ENCODE measurements at places on chromosomes 2 and 18.

DNA sequence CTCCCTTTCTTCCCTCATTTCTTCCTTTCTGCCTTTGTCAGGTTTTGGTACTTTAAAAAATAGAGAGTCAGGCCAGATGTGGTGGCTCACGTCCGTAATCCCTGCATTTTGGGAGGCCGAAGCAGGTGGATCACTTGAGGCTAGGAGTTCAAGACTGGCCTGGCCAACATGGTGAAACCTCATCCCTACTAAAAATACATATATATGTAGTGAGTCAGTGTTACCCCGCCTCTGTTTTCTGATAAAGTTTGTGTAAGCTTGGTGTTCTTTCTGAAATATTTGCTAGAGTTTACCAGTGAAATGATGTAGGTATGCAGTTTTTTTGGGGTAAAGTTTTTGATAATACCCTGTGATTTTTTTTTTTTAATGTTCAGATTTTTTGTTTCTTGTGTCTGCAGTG lies 58.8 kb downstream of the DGKD start:
- no peak for DNase-seq

DNA sequence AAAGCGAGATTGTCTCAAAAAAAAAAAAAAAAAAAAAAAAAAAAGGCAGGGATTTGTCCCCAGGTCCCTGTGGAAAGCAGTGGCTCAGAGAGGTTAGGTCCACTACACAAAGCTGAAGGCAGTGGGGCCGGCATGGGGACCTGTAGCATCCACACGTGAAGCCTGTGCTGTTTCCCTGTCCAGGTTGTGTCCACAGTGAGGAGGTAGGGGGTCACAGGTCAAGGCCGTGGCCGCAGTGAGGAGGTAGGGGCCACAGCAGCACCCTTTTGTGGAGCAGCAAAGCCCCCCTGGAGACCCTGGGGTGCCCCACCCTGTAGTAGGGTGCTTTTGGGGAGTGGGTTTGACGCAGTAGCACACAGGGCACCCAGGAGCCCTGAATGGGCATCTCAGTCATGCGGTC lies 14.0 kb downstream of the TMEM177 start:
- DNase-seq: no peak

DNA sequence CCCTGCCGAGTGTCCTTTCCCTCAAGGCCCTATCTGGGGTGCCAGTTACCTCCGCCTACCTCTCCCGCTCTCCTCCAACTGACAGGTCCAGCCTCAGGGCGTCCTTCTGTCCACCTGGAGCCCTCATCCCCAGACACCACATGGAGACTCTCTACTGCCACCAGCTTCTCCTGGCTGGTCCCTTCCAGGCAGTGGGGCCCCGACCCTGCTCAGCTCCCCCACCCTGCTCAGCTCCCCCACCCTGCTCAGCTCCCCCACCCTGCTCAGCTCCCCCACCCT lies 74.0 kb upstream of the ODC1 start:
- no peak for DNase-seq

DNA sequence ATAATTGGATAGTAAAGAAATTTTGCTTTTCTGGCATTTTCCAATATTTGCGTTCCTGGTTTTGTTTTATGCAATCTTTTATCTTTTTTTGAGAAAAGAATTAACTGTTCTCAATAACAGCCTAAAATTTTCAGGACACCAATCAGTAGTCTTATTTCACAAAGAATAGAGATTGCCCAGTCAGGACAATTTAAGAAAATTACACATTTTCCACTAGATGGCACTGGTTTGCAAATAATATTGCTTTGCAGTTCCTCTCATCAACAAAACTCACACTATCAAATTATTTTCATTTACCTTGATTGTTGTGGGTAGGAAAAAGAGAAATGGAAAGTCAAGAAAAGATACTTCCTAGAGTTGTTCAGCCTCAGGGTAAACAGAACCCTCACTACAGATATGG lies 2.4 kb upstream of the RBM45 start:
- peak; percentile 15 for DNase-seq

GRCh38 chr2:7745369-7745768 lies 828.2 kb downstream of the RNF144A start:
- DNase-seq: no peak

GRCh38 chr18:35470435-35470834 lies 27.3 kb downstream of the INO80C start:
- no peak for DNase-seq

DNA sequence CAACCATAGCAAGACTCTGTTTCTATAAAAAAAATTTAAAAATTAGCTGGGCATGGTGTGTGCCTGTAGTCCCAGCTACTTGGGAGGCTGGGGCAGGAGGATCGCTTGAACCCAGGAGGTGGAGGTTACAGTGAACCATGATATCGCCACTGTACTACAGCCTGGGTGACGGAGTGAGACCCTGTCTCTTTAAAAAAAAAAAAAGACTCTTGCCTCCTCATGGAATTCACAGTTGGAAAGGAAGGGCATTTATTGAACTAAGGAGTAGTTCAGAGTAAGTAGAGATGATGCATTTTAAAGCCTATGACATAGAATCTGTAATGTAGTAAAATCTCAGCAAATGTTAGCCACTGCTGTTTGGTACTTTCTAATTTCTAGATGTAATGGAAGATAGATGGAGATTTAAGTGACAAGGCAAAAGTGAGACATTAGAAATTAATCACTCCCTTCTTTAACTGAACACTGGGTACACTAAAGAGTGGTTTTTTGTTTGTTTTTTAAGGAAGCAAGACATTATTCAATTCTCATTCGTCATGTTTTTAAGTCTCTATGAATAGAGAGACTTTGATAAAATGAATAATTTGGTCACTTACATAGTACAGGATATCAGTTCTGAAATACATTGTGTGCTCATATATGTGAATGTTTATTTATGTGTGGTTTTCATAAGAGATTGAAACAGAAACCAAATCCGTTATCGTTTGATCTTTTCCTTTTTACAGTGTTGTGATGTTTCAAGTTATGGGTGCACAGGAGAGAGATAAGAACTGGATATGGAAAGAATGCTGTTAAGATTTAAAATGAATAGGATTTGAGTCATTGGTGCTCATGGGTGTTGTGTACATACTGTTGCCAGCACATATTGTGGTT lies 186.1 kb upstream of the STON1 start:
- DNase-seq: no peak

- no peak for DNase-seq
These were observed 201.2 kb downstream of the CTIF start for GRCh38 chr18:48740068-48740440.

GRCh38 chr2:170485254-170486026 lies 229.7 kb upstream of the SP5 start:
- DNase-seq: no peak

GRCh38 chr18:61679836-61680235 lies 213.0 kb downstream of the RNF152 start:
- no peak for DNase-seq

DNA sequence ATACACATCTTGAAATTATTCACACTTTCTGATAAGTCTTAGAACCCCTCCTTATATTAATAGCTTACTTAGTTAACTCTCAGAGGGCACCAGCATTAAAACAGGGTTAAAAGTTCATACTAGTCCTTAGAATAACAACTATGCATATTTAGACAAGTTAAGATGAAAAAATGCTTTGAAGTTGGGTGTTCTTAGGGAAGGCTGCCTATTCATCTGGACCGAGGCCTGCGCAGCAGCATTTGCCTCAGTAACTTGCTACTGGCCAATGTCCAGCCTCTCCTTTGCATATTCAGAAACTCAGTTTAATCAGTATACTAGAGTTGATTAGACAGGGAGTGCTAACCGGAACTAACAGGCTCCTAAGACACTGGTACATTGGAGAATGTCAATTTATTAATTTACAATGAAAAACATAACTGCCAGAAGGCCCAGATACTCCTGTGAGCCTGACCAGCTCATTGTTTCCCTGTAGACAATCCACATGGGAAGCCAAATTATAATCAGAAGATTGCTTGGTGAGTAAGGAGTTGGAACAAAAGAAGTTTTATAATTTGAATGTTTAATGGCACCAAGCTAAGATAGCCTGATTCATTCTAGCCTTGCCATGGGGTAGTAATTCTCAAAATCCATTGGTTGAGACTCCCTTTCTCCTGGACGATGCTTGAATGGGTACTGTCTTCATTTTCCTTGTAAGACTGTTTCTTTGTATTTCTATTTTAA lies 48.9 kb downstream of the DYNC1I2 start:
- no peak for DNase-seq

DNA sequence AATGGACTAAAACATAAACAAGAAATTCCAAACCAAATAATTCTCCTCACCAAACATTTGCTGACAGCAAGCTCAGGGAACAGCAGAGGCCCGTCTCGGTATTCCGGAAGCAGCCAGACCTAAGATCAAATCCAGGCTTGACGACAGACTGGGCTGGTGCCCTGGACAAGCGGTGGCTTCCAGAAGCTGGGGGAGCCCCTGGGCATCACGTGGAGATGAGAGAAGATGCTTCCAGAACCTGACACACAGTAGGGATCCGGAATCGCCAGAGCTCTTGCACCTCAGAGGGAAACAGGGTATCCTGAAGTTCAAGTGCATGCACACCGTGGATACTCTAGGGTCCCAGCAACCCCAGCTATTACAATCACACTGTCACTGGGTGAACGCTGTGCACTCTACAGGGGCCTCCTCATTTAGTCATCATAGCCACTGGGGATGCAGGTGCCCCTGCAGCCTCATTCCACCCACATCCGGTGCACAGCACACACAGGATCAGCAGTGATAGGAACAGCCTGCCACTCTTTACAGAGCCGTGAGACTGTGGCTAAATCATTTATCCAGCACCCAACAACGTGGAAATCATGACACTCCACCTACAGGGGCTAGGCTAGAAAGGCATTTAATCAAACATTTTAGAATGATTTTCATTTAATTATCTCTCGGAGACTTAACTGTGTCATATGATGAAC lies 102.6 kb downstream of the HDAC4 start:
- DNase-seq: no peak

DNA sequence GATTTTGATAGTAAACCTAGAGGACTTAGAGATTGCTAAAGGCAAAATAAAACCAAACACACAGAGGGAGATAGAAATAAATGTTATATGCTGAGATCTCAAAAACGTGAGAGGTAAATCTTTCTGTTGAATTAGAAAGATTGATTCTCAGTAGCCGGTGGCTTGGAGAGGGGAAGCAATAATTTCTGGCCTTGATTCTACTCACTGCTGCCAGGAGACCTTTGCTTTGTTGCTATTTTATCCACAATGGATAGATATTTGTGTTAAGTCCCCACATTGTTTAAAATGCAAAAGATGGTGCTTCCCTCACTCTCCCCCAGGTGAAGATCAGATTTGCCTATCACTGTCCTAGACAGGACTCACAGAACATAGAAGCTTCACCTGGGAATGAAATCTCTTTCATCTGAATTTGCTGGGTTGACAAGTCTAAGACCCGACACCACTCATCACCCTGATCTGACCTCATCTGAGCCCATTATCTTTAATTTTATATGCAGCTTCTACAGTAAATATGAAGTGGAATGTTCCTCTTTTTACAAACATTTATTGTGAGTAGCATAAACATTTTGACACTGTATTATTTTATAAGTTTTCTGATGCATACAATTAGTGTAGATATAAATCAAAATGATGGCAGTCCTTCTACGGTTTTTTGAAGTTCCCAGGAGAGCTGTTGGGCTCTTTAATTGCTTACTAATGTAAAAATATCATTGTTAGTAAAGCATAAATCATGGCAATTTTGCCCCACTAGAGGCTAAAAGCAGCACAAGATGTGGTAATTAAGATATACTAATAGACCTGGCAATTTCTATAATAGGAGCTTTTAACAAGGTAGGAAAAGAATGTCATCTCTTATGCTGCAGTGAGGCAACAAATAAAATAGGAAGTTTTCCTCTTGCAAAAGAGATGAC lies 149.7 kb downstream of the DCC start:
- no peak for DNase-seq

DNA sequence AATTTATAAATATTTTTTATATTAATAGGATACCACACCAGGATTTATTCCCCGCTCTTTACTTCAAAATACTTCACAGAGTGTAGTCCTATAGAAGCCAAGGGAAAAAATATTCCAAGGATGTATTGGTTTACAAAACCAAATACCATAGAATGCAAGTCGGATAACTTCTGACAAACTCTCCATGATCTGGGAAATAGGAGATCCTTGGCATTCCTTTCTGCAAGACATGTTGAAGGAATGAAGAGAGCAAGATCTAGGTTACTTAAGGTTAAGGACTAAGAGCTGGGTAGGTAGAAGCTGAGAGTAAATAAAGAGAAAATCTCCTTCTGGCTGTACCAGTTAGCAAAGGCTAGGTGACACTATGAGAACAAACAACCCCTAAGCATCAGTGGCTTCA lies 141.2 kb downstream of the LRATD1 start:
- no peak for DNase-seq

- no peak for DNase-seq
These were observed 1234.0 kb upstream of the ZEB2 start for GRCh38 chr2:145753966-145754365.

GRCh38 chr2:1717113-1717512 lies 27.2 kb downstream of the PXDN start:
- DNase-seq: no peak

DNA sequence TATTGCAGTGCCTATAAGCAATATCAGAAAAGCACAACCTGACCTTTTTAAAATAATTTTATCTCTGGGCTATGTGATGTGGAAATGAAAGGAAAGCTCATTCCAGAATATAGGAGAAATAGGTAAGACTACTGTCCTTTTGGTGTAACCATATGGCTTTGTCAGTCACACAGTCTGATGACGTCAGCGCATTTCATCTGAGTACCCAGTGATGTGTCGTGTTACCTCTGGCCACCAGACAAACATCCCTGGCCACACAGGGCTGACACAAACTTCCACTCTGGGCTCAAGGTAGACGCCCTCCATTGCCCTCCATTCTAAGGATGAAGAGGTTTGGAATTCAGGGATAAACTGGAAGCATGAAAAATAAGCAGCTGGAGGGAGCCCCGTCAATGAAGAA lies 506.7 kb downstream of the CMPK2 start:
- no peak for DNase-seq

DNA sequence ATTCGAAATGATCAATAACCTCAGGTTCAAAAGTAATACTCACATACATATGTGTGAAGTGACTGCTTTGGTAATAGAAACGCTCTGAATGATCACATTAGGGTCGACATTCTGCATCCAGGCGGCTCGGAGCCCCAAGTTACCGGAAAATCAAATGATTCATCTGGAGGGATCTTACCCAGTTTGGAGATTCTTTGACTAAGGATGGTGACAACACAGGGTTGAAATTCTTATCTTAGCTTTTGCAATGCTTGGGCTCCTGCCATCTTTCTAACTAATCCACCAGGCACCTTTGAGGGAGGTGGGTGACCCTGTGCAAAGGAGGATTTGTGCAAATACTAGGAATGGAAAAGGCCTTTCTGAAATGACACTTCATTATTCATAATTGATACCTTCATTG lies 10.8 kb downstream of the GBX2 start:
- no peak for DNase-seq

- no peak for DNase-seq
These were observed 115.4 kb downstream of the ACAA2 start for GRCh38 chr18:49697757-49698524.

DNA sequence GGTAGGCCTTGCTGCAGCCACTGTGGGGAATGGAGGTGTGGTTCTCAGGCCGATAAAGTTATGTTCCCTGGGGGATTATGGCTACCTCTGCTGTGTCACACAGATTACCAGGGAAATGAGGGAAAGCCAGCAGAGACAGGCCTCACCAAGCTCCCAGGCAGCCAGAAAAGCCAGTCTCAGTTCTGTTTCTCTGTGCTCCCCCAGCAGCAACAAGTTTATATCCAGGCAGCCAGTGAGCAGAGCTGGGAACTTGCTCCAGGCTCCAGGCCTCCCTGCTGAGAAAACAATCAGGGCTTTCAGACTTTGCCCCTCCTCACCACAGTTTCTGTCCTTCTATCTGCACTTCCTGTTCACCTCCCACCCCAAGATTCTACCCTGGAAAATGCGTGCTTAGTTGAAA lies 596.6 kb upstream of the GYPC start:
- no peak for DNase-seq

Measured in GM12864 (cell line).